Esophagus (tissue), 2 donors: ENCODE measurements at places on chromosomes 11 and 22. TPM values are rescaled to one million over a fixed set of nuclear protein-coding genes. Genes with fewer than 3 reads are reported as not detected.

Gene TMEM86A
- polyA plus RNA-seq = 5.5 TPM

Gene VPS11
- 22.4 TPM for polyA plus RNA-seq

Gene FAM111B
- 3.1 TPM for polyA plus RNA-seq

Gene EP300
- 11.6 TPM for polyA plus RNA-seq

Gene CCDC88B
- polyA plus RNA-seq = 11.2 TPM

Gene DNAJB7
- not detected for polyA plus RNA-seq

Gene OSBP2
- 2.5 TPM for polyA plus RNA-seq

Gene BTG4
- polyA plus RNA-seq = not detected

Gene PPFIBP2
- 27.4 TPM for polyA plus RNA-seq

Gene SYT7
- polyA plus RNA-seq = 1.3 TPM

Gene KRTAP5-11
- polyA plus RNA-seq = not detected

Gene PRG2
- 0.60 TPM for polyA plus RNA-seq

Gene RFPL1
- polyA plus RNA-seq = 0.04 TPM

Gene OR51B2
- polyA plus RNA-seq = not detected

Gene C11orf42
- not detected for polyA plus RNA-seq

Gene ROBO4
- polyA plus RNA-seq = 3.2 TPM

Gene MMP12
- not detected for polyA plus RNA-seq

Gene TUB
- 0.71 TPM for polyA plus RNA-seq

Gene MS4A4A
- polyA plus RNA-seq = 1.3 TPM

Gene LDHA
- polyA plus RNA-seq = 530 TPM

Gene IFTAP
- 10.6 TPM for polyA plus RNA-seq

Gene A4GALT
- polyA plus RNA-seq = 50.3 TPM

Gene CDC45
- polyA plus RNA-seq = 9.6 TPM

Gene C22orf31
- 0.13 TPM for polyA plus RNA-seq

Gene GTF2H1
- 23.3 TPM for polyA plus RNA-seq

Gene DNHD1
- polyA plus RNA-seq = 2.0 TPM

Gene NPAS4
- polyA plus RNA-seq = 0.16 TPM

Gene ZNF214
- polyA plus RNA-seq = 0.45 TPM

Gene OR5A1
- not detected for polyA plus RNA-seq

Gene TMEM132A
- 8.1 TPM for polyA plus RNA-seq

Gene ANKK1
- polyA plus RNA-seq = 0.88 TPM

Gene MYBPC3
- polyA plus RNA-seq = 0.04 TPM

Gene NCR3LG1
- 0.71 TPM for polyA plus RNA-seq

Gene KRTAP5-10
- polyA plus RNA-seq = 0.12 TPM

Gene DERL3
- polyA plus RNA-seq = 0.58 TPM

Gene TNNT3
- polyA plus RNA-seq = 7.1 TPM

Gene SAA4
- not detected for polyA plus RNA-seq

Gene GAS2L1
- 24.3 TPM for polyA plus RNA-seq

Gene LUZP2
- 0.20 TPM for polyA plus RNA-seq

Gene PKDREJ
- polyA plus RNA-seq = 0.10 TPM

Gene ANO3
- polyA plus RNA-seq = 0.01 TPM

Gene OR4C15
- polyA plus RNA-seq = not detected

Gene LDHAL6A
- polyA plus RNA-seq = not detected

Gene OR4A16
- polyA plus RNA-seq = not detected

Gene OSM
- polyA plus RNA-seq = 0.63 TPM

Gene RNF215
- 5.2 TPM for polyA plus RNA-seq

Gene MAPK1
- polyA plus RNA-seq = 10.0 TPM

Gene TP53AIP1
- 32.8 TPM for polyA plus RNA-seq

Gene STK33
- polyA plus RNA-seq = 0.92 TPM

Gene FERMT3
- 5.8 TPM for polyA plus RNA-seq

Gene ANO1
- polyA plus RNA-seq = 5.8 TPM

Gene OR56A4
- polyA plus RNA-seq = not detected

Gene OR52A1
- not detected for polyA plus RNA-seq

Gene YPEL1
- 0.96 TPM for polyA plus RNA-seq

Gene PGA4
- 9.5 TPM for polyA plus RNA-seq
